ENCODE measurements at places on chromosomes 4 and X.

GRCh38 chrX:134999469-134999868 lies 8.7 kb downstream of the SMIM10 start:
- DNase-seq = no peak

- no peak for DNase-seq
Measured at GRCh38 chr4:123816462-123816861, 419.9 kb downstream of the SPRY1 start.

GRCh38 chr4:62709618-62710252 lies 1509.6 kb downstream of the ADGRL3 start:
- peak; percentile 8 for DNase-seq

GRCh38 chrX:150767475-150768131 lies 74.4 kb downstream of the MTMR1 start:
- no peak for DNase-seq

DNA sequence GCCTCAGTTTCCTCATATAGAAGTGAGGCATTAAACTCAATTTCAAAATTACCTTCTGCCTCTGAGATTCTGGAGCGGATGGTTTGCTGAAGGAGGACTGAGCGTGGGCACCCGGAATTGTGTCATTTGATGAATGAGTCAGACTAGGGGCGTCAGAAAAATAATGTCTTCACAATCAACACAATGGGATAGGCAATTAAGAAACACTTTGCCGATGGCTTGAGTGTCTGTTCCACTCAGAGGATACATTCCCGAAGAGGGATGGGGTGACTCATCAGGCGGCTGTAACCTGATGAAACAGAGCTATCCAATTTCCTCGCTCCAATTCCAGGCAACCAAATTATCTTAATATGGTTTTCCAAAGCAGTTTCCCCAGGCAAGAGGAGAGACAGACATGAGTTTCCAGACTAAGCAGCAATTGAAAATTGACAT lies 1.2 kb upstream of the CHRNA9 start:
- no peak for DNase-seq

- DNase-seq = no peak
Measured at GRCh38 chrX:103794119-103794518, 17.5 kb downstream of the PLP1 start.

GRCh38 chr4:54265366-54265765 lies 36.3 kb downstream of the PDGFRA start:
- no peak for DNase-seq

Measured in right renal pelvis (tissue), 4 donors.